Stimulated activated CD8-positive, alpha-beta memory T cell treated with anti-CD3 and anti-CD28 coated beads, Interleukin-4, amount 100 ng/mL, for 1 hour (primary cell): ENCODE measurements at places on chromosomes 7 and 10.

GRCh38 chr10:119026301-119027110, 3.0 kb upstream of the NANOS1 start:
- DNase-seq, result no peak

GRCh38 chr10:76287856-76288255, 856.4 kb downstream of the LRMDA start:
- no peak for DNase-seq

GRCh38 chr10:114879093-114879492, 57.5 kb downstream of the FHIP2A start:
- no peak for DNase-seq

- no peak for DNase-seq
These were observed 70.0 kb upstream of the MAGI2 start for GRCh38 chr7:79523436-79523835.

DNA sequence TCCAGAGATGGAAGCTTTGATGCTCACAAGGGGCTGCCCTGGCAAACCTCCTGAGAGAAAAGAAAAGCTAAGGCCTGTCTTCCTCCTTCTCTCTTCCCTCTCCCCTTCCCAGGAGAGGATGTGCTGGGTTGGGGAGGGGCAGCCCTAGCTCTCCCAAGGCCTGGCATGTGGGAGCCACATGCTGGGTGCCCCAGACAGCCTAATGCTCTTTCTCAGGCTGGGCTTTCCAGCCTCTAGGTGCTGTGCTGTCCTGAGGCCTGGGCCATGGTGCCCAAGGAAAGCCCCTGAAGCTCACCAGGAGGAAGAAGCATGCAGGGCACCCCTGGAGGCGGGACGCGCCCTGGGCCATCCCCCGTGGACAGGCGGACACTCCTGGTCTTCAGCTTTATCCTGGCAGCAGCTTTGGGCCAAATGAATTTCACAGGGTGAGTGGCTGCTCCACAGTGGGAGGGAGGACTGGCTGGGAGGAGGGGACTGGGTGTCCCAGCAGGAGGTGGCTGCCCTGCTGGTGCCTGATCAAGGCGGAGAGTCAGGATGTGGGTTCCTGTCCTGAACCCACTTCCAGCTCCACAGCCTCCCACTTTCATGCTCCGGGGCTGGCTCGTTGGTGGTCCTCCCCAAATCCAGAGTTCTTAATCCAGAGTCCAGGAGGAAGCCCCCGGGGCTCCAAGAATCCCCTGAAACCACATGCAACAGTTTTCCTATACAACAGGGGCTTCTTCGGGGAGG, 1.7 kb downstream of the CPA5 start:
- no peak for DNase-seq

- no peak for DNase-seq
These were observed 295.2 kb upstream of the MGMT start for GRCh38 chr10:129171812-129172211.

DNA sequence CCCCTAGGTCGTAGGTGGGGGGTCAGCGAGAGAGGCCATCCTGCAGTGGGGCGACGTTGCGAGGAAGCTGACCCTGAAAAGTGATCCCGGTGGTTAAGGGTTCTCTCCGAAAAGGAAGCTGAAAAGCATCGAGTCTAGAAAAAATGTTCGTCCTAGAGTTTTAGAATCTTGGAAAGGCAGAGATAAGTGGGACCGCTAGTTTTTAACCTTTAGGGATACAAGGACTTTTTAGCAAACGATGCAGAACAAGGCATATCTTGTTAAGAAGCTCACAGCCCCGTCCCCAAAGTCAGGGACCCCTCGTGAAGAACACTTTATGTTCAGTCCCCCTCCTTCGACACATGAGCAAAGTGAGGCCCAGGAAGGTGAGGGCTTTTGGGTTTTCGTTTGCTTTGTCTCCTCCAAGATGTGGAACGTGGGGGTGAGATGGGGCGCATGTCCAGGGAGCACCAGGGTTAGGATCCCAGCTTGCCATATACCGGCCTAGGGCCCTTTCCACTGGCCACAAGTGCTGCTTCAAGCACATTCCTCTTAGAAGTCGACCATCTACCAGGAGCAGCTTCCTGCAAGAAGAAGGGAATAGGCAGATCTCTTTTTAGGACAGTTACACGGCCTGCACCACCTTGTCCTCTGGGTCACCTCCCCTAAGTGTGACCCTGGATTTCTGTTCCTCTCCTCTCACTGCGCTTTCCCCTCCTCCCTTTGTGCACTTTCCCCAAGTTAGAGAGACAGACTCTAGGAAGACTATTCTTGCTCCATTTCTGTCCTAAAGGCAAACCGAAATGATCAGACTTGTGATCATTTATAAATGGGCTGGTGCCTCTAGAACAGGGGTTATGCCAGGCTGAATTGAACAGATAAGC, 969 bp downstream of the SLC35G1 start:
- DNase-seq, result no peak

DNA sequence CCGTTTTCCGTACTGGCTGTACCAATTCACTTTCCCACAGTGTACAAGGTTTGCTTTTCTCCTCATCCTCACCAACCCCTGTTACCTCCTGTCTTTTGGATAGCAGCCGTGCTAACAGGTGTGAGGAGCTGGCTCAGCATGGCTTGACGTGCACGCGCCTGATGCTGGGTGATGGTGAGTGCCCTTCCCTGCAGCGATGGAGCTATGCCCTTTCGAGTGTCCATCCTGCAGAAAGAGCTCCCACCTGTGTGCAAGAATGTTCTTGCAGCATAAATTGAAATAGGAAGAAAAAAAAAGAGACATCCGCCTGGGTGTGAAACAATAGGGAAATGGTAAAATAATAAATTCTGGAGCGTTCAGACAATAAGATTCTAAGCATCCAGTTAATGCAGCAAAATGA, 9.5 kb upstream of the UBE3C start:
- no peak for DNase-seq

GRCh38 chr7:49563693-49564378, 209.6 kb upstream of the VWC2 start:
- no peak for DNase-seq

- DNase-seq, result no peak
These were observed 537.1 kb upstream of the FOXK1 start for GRCh38 chr7:4144811-4145510.

DNA sequence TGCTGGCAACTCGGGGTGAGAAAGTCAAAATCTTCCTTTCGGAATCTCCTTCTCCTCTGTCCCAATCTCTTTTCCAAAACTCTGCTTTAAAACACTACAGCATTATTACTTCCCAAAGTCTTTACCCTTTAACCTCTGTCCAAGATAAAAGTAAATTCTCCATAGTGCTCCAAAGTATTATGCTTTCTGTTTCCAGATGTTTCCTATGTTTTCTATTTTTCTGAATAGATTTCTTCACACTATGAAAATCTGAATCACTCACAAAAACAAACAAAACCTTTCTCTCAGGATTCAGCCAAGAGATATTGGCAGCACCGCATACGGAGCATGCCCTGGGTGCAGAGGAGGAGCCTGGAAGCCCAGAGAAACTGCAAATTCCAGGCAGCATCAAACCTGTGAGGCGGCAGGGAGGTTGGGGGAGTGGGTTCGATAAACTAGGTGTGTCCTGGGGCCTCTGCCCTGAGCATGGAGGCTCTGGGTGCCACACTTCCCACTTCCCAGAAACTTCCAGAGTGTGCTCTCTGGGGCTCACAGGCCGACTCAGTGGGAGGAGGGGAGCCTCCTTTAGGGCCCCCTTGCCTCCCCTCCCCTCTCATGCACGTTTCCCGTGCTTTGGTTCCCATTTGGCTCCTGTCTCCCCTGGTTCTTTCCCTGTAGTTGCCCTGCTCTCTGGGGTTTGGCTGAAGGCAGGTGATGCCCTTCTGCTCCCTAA, 35.6 kb downstream of the VIPR2 start:
- DNase-seq, result no peak

DNA sequence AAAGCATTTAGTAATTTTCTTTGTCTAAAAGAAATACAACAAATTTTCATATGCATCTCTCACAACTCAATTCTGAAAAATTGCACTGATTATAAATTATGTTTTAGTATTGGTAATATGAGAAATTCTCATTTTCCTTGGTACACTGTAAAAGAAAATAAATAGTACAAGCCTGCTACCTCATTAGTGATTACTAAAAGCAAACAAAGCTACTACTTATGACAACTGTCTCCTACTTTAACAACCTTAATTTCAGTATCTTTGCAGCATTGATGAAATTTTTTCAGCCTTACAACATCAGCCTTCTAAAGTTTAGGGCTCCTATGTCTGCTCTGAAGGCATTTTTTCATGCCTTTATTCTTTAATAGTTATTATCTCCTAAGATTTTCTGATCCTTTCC, 65.7 kb downstream of the MINDY3 start:
- DNase-seq, result no peak

DNA sequence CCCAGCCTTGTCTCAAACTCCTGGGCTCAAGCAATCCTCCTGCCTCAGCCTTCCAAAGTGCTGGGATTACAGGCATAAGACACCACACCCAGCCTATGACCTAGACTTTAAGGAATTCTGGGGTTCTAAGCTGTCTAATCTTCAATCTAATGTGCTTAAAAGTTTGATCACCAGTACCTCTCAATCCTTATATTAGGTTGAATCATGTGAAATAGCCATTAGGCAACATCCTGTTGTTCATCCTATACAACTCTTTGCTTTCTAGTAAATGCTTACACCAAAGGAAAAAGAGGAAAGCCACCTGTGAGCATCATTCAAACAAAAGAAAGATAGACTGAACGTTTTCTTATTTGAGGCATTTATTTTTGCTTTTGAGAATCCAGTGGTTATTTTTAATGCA, 56.0 kb downstream of the ATOH7 start:
- DNase-seq, result no peak

GRCh38 chr7:120760050-120760449, 97.9 kb downstream of the TSPAN12 start:
- no peak for DNase-seq

DNA sequence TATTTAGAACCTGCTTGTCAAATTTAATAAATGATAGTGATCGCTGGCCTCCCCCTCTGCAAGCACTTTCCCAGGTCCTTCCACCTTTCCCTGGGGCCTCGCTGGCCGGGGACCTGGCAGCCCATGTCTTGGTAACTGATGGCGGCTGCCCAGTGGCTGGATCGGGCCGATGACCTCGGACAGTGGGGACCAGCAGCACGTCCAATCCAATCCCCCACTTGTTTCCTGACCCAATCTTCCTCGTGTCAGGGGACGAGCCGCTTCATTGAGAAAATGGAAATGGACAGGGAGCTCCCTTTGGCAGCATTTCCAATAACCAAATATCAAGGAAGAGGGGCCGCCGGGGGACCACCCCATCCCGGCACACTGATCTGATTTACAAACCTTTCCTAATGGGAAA, 17.2 kb downstream of the EBF3 start:
- no peak for DNase-seq

- DNase-seq, result no peak
These were observed 37.8 kb downstream of the RNLS start for GRCh38 chr10:88545359-88545758.
